ENCODE measurements at places on chromosomes 5 and 9. TPM values are rescaled to one million over a fixed set of nuclear protein-coding genes. Genes with fewer than 3 reads are reported as not detected.

Gene LHX6
- not detected for polyA plus RNA-seq

Gene RABGAP1
- polyA plus RNA-seq = 19.0 TPM

Gene GEMIN5
- polyA plus RNA-seq = 8.4 TPM

Gene ADAMTSL1
- not detected for polyA plus RNA-seq

Gene CDHR2
- not detected for polyA plus RNA-seq

Gene LSM11
- 0.64 TPM for polyA plus RNA-seq

Gene EIF4E1B
- polyA plus RNA-seq = not detected

Gene CCDC183
- polyA plus RNA-seq = 0.78 TPM

Gene SLC4A9
- polyA plus RNA-seq = not detected

Gene SERF1A
- polyA plus RNA-seq = 2.2 TPM

Gene MORN5
- polyA plus RNA-seq = not detected

Gene TOR1A
- 56.8 TPM for polyA plus RNA-seq

Gene PKD2L2
- polyA plus RNA-seq = 0.46 TPM

Gene RANBP6
- 10.0 TPM for polyA plus RNA-seq

Gene BAAT
- polyA plus RNA-seq = not detected

Gene C5orf58
- not detected for polyA plus RNA-seq

Gene PIGO
- polyA plus RNA-seq = 23.9 TPM

Gene GLRA1
- not detected for polyA plus RNA-seq

Gene LIX1
- 0.10 TPM for polyA plus RNA-seq

Gene OR1J2
- polyA plus RNA-seq = not detected

Gene F2RL2
- 0.11 TPM for polyA plus RNA-seq

Gene DCTN3
- polyA plus RNA-seq = 113 TPM

Gene PLAC8L1
- not detected for polyA plus RNA-seq

Gene PCDHA12
- not detected for polyA plus RNA-seq

Gene GPBP1
- polyA plus RNA-seq = 83.3 TPM

Gene GOLGA2
- 10.3 TPM for polyA plus RNA-seq

Gene CTNND2
- polyA plus RNA-seq = not detected

Gene DEPDC1B
- polyA plus RNA-seq = 0.23 TPM

Measured in IgD-negative memory B cell (primary cell).